ENCODE measurements at places on chromosomes 16 and 17.

GRCh38 chr17:50845240-50846147 is 10.1 kb downstream of the WFIKKN2 start:
- H3K4me3 ChIP-seq: no peak overlapping the region
- H3K27ac ChIP-seq: no peak overlapping the region
- H3K36me3 ChIP-seq: no peaks in the 10 kb centered on the region
- no peaks in the 10 kb centered on the region for H3K27me3 ChIP-seq
- no peak for DNase-seq

GRCh38 chr17:55443904-55444303 is 22.3 kb upstream of the MMD start:
- no peaks in the 10 kb centered on the region for H3K36me3 ChIP-seq
- no peaks in the 10 kb centered on the region for H3K27me3 ChIP-seq
- H3K4me1 ChIP-seq: peaks cover 12% of the 10 kb centered on the region

DNA sequence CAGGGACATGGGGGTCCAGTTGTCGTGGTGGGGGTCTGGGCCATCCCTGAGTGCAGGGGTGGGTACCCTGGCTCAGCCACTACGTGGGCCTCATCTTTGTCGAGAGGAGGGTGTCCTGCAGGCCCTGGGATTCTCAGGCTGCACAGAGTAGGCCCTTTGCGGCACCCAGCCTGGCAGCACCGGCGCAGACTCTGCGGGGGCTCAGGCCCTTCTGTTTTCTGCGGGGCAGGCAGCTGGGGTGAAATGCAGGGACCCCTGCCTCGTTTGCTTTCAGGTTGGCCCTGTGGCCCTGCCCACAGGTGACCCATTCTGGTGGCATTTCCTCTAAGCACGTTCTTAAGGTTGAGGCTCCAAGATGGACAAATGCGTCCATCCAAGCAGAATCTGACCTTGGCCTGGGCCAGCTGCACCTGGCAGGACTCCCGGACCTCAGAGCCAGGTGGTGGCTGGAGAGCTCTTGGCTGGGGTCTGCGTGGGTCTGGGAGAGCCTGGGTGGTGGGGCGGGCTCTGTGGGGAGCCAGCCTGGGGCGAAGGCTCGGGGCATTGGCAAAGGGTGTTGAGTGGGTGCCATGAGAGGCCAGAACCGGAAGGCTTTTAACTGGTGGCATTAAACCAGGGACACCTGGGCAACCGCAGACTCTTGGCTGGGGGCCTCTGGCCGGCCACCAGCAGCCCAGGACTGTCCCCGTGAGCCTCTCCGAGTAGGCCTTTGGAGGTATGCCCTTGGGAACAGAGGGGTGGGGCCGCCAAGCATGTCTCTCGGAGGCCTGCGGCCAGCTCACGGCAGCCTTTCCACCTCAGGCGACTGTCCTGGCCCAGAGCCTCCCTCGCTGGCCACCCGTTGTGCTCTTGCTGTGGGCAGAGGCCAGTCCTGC is 16.9 kb downstream of the PRSS27 start:
- H3K36me3 ChIP-seq: no peaks in the 10 kb centered on the region
- no peak for DNase-seq
- H3K4me1 ChIP-seq: no peaks in the 10 kb centered on the region
- no peak overlapping the region for H3K4me3 ChIP-seq

- H3K27me3 ChIP-seq: peaks cover 15% of the 10 kb centered on the region
- no peak overlapping the region for H3K4me3 ChIP-seq
- H3K27ac ChIP-seq: no peak overlapping the region
- H3K36me3 ChIP-seq: no peaks in the 10 kb centered on the region
- no peak for DNase-seq
- H3K4me1 ChIP-seq: peaks cover 8% of the 10 kb centered on the region
Observed at GRCh38 chr17:62125307-62125706, 60.2 kb upstream of the MED13 start.

DNA sequence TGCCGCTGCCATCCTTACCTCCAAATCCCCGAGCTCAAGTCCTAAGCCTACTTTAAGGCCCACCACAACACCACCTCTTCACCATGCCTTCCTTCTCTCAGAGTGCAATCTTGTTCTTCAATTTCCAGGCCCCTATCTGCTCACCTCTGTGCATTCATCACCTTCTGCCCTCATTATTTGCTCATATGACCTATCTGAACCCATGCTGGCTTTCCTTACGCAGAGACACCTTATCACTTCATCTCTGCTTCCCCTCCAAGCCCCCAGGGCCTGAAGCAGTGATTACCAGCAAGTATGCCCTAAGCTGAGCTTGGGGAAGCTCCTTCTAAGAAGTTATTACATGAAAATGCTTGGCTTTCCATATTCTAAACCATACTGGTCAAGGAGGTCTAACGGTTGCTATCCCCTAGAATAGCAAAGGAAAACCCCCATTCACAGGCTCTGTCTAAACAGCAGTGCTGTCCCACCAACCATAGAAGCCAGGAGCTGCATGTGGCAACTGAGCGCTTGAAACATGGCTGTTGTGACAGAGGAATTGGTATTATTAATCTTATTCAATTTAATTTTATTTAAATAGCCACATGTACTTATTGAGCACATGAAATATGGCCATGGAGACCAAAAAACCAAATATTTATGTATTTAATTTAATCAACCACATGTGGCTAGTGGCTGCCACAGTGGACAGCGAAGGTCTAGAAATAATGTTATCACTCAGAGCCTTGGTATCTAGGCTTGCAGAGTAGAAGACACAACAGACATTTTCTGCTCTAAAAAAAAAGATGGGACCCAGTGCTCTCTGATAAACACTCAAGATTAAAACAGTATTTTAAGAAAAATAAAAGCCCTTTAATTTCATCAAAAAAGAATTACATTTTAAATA is 13.9 kb downstream of the USP7 start:
- no peaks in the 10 kb centered on the region for H3K27me3 ChIP-seq
- no peak for DNase-seq
- peaks cover 75% of the 10 kb centered on the region for H3K4me1 ChIP-seq
- H3K27ac ChIP-seq: no peak overlapping the region

GRCh38 chr16:66904846-66905632 is 13.6 kb downstream of the CDH16 start:
- no peak for DNase-seq
- H3K27ac ChIP-seq: no peak overlapping the region
- H3K36me3 ChIP-seq: no peaks in the 10 kb centered on the region
- H3K4me1 ChIP-seq: peaks cover under 1% of the 10 kb centered on the region
- H3K4me3 ChIP-seq: no peak overlapping the region

GRCh38 chr16:68468842-68469241 is 20.5 kb upstream of the SMPD3 start:
- H3K4me1 ChIP-seq: no peaks in the 10 kb centered on the region
- peaks cover 6% of the 10 kb centered on the region for H3K27me3 ChIP-seq
- no peak overlapping the region for H3K4me3 ChIP-seq
- no peak for DNase-seq
- H3K27ac ChIP-seq: no peak overlapping the region
